ENCODE measurements at places on chromosomes 7 and 10. TPM values are rescaled to one million over a fixed set of nuclear protein-coding genes. Genes with fewer than 3 reads are reported as not detected.

DNA sequence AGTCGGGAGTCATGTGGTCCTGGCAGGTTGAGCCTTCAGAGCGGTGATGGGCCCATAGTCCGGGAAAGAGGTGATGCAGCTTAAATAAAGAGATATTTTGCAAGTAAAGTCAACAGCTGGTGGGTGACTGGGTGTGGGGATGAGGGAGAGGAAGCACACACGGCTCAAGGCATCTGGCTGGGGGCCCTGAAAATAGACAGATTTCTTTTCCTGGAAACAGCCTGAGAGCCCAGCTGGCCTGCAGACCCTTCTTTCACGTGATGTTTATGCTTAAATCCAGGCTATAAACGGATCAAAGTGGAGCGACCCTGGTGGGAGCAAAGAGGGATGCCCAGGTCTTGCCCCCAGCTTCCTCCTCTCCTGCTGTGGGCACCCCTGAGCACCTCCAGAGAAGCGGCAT is 149.1 kb downstream of the TEX36 start:
- DNase-seq: no peak

DNA sequence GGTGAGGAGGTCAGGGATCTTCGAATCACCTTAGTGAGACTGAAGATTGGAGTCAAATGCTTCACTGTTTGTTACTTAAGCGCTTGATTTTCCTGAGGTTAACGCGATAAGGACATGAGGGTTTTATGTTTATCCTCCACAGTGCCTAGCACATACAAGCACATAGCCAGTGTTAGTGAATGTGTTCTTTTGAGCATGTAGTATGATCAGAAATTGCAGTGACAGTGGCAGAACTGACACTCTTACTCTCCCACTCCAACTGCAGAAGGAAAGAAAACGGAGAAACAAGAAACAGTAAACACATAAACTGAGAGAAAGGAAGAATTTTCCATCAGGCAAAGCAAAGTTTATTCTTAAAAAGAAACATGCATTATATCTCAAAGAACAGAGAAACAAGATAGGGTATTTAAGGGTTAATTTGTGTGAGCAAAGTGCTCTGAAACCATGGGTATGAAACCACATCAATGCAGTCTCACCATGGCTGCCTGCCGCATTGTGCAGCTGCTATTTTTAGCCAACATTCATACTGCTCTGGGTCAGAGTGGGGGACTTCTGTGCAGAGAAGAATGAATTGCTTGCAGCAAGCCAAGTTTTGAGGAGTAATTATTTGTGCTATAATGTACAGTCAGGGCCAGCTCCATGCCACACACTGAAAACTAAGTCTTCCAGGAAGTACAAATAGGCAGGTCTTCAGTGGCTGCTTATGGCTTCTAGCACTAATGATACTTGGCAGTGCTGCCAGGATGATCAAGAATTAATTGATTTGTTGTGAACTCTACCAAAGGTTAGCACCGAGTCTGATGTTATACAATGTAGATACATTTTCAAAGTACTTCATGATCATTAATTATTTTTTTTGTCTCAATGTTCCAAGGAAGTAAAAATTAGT is 152.0 kb downstream of the MACC1 start:
- no peak for DNase-seq

- no peak for DNase-seq
Observed at GRCh38 chr10:71268758-71269157, 50.3 kb upstream of the SLC29A3 start.

GRCh38 chr10:101995451-101996063 is 60.4 kb downstream of the ARMH3 start:
- DNase-seq: no peak

DNA sequence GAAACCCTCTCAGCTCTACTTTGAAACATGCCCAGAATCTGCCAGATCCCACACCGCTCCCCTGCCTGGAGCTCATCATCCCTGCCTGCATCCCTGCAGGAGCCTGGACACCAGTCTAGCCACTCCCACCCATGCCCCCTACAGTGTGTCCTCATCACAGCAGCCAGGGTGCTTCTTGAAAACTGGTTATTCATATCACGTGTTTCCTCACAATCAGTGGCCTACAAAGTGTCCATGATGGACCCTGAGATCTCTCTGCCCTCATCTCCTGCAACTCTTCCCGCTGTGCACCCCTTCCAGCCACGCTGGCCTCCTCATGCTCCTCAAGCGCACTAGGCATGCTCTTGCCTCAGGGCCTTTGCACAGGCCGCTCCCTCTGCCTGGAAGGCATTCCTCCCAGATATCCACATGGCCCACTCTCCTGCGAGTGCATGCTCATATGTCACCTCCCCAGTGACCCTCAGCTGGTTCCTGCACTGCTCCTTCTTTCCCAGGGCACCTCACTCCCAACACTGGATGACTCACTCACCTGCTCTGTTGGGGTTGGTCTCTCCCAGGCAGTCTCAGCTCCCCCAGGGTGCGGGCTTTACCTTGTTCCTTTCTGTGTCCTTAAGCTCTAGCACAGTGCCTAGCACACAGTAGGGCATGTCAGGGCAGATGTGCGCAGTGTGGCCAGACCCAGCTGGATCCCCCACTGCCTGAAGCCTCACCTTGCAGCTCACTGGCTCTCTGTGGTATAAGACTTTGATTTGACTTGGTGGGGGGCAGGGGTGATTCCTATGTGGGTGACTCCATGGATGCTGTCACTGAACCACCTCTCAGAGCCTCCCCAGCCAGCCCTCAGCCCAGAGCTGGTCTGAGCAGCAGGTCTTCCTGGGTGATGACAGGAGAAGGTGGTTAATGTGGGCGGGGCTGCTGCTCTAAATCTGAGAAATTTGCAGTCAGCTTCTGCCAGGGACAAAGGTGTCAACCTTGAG is 37.3 kb downstream of the CDH23 start:
- DNase-seq: peak; percentile 45

DNA sequence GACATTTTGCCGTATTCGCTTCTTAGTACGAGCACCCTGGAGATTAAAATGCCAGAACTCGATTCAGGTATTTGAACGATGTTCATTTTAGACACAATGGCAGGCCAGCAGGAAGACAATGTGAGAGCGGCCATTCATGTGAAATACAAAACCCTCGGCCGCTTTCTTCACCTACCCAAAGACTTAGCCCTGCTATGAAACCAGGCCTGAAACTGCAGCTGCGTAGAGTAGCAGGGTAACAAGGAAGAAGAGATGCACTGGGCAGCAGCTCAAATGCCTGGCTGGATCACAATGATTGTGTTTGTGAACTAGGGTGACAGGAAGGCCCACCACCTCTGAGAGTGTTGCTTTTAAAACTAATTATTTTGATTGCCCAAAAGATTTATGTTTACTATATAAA is 234.8 kb downstream of the TRIL start:
- no peak for DNase-seq

DNA sequence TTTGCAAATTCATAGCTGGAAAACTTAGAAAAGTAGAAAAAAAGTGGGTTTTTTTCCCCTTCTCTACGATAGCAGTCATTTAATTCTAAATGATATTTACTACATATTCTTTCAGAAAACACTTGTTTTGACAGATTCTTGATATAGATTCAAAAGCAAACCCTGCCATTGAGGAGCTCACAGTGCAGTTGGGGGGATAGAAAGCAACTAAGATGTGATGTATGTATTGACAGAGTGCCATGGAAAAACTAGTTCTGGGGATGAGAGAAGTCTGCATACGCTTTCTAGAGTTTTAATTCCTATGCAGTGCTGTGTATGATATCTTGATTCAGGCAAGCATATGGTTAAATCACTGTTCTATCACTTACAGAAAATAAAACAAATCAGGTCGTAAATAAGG is 436.6 kb upstream of the GHITM start:
- no peak for DNase-seq

DNA sequence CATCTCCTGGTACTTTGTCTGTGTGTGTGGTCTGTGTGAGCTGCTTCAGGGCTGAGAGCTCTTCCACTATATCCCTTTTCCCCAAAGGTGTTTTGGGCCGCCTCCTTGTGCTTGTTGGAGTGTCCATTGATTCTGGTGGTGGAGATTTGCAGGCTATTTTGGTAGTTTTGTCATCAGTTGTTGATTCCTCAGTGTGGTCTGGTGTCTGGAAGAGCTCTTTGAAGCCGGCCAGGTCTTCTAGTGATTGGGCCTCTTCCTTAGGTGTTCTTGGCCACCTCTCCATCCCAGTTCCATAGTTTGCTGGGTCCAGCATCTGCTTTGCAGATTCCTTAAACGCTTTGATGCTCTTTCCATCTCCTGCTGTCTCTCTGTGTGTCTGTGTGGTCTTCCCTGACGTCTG is 20.8 kb downstream of the MKI67 start:
- no peak for DNase-seq

DNA sequence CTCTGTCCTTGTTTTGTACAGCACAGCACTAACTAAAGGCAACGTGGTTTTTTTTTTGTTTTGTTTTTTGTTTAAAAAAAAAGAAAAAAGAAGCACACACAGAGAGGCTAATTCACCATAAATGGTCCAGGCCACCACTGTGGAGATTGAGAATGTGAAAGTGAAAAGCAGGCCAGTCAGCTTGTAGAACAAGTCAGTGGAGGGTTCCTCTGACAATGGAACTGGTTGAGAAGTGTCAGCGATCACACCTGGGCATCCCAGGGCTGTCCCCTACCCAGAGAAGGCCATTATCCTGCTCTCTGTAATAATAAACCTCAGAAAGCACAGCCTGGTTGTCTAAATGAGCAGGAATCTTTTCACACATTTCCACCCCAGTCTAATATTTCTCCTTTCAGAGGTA is 119.6 kb upstream of the ZNF438 start:
- no peak for DNase-seq

DNA sequence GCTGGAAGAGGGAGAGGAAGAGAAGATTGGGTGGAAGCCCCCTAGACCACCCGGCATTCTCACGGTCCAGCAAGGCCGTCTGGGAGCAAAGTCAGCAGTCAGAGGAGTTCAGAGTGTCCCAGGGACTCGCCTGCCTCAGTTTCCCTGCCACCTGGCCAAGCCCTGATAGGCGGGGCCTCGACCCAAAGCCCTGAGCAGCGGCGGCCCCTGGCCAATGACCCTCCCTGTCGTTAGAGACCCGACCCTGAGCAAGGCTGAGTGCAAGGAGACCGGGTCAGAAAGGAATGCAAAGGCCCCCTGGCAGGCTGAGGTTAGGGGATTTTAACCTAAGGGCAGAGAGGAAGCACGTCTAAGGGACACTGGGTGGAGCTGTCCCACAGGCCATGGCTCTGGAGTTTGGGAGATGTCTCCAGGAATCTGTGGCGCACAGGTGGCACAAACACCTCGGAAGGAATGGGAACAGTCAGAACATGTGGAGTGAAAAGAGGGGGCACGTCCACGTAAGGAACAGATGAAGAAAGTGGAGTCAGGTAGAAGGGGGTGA is 196.8 kb upstream of the PDE1C start:
- no peak for DNase-seq

- no peak for DNase-seq
Observed at GRCh38 chr7:46015107-46015868, 94.2 kb upstream of the IGFBP3 start.

DNA sequence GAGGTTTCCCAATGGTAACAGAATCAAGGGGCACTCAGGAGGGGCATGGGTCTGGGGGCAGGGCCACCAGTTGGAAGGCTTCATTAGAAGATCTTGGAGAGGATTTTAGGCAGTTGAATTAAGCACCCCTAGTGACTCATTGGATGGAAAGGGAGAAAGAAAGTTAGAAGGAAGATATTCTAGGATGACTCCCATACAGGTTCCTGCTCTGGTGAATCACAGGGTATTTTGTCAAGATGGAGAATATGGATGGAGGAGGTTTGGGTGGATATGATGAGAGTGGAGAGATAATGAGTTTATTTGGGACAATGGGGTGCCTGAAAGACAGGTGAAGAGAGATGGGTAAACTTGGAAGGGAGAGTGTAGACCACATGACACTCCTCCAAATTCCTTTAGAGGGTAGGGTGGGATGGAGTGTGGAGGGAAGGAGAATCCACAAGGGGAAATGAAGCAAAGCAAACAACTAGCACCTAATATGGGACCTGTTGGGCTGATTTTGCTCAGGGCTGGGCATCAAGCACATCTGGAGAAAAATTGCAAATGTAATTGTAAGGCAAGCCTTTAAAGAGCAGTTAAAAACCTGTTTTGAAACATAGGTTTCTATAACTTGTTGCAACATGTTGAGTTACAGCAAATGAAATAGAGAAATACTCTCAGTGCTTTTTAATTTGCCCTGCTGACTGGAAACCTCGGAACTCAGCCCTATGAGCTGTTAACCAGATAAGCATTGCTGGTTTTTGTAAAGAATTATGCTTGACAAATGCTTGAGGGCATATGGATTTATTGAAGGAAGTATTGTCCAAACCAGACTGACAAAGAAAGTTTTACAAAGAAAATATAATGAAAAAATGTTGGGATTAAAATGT is 2.9 kb upstream of the ENTPD7 start:
- DNase-seq: no peak

GRCh38 chr7:147261693-147262092 is 1145.1 kb downstream of the CNTNAP2 start:
- no peak for DNase-seq

- DNase-seq: no peak
Observed at GRCh38 chr7:138316421-138317043, 143.5 kb upstream of the TRIM24 start.

- no peak for DNase-seq
Observed at GRCh38 chr7:148121847-148122246, 468.7 kb upstream of the C7orf33 start.

- no peak for DNase-seq
Observed at GRCh38 chr7:40311307-40311706, 176.5 kb downstream of the SUGCT start.

- no peak for DNase-seq
Observed at GRCh38 chr10:84156768-84157167, 16.8 kb upstream of the GPR15LG start.

- no peak for DNase-seq
Observed at GRCh38 chr10:451021-451471, 238.4 kb downstream of the DIP2C start.

DNA sequence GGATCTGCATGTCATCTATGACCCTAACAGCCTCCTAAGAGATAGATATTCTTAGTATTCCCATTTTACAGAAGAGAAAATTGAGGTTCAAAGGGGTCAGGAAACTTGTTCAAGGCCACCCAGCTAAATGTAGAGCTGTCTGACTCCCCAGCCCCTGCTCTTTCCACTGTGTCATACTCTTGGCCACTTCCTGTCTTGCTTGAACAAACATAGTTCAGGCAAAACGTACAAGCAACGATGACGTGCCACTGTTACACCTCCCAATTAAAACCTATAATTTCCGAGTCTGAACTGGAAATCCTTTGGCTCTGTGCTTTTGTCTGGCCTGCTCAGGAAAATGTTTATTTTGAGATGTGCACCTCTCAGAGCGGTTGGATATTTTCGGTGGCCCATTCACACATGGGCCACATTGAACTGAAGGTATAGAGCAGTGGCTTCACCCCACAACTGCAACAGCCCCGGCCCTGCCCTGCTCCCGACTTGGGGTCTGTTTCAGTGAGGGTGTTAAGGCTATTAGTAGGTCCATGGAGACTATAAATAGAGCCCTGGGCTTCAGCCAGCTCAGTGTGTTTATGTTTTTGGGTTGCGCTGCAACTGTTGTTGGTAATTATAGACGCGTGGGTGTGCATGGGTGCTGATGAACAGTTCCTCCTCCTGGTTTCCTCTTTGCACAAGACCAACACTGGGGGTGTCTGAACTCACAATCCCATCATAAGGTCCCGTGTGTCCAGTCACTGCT is 172.3 kb upstream of the ADO start:
- no peak for DNase-seq

- no peak for DNase-seq
Observed at GRCh38 chr10:58399410-58399809, 14.2 kb downstream of the TFAM start.

PPP1R3A gene
- not detected for total RNA-seq

ANKRD61 gene
- total RNA-seq: 0.27 TPM

RAB19 gene
- total RNA-seq: not detected

SLIT1 gene
- 3.1 TPM for total RNA-seq

FAM107B gene
- total RNA-seq: 23.7 TPM

HILPDA gene
- total RNA-seq: 49.4 TPM

ZNF804B gene
- total RNA-seq: not detected
